Amygdala (tissue), 56 donors: ENCODE measurements at places on chromosomes 13 and 19.

DNA sequence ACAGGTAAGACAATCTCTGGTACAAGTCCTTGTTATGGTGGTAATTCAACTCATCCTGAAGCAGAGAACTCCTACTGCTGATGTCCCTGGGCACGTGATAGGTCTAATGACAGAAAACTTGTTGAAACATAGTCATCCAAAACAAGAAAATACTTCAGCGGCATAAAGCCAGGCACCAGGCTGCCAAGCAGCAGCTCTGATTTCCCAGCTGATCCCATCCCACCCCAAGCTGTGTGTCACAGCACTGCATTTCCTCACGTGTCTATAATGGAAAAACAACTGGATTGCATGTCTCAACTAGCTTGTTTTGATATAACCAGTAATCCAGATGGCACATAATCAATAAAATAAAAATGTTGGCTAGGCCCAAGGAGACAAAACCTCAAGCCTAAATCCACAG is 64.8 kb downstream of the MIPEP start:
- DNase-seq = no peak

- no peak for DNase-seq
These were observed 43.6 kb downstream of the TEX26 start for GRCh38 chr13:30976025-30976424.

DNA sequence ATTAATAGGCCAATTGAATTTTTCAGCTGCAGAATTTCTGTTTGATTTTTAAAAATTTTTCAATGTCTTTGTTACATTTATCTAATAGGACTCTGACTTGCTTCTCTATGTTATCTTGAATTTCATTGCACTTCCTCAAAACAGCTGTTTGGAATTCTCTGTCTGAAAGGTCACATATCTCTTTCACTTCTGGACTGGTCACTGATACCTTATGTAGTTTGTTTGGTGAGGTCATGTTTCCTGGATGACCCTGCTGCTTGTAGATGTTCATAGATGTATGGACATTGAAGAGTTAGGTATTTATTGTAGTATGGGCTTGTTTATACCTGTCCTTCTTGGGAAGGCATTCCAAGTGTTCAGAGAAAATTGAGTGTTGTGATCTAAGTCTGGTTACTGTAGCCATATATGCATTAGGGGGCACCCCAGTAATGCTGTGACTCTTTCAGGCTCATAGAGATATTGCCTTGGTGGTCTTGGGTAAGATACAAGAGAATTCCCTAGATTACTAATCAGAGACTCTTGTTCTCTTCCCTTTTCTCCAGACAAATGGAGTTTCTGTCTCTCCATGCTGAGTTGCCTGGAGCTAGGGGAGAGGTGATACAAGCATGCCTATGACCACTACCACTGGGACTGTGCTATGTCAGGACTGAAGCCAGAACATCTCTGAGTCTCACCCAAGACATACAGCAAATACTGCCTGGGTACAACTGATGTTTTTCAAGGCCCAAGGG is 27.8 kb downstream of the RFC3 start:
- no peak for DNase-seq

DNA sequence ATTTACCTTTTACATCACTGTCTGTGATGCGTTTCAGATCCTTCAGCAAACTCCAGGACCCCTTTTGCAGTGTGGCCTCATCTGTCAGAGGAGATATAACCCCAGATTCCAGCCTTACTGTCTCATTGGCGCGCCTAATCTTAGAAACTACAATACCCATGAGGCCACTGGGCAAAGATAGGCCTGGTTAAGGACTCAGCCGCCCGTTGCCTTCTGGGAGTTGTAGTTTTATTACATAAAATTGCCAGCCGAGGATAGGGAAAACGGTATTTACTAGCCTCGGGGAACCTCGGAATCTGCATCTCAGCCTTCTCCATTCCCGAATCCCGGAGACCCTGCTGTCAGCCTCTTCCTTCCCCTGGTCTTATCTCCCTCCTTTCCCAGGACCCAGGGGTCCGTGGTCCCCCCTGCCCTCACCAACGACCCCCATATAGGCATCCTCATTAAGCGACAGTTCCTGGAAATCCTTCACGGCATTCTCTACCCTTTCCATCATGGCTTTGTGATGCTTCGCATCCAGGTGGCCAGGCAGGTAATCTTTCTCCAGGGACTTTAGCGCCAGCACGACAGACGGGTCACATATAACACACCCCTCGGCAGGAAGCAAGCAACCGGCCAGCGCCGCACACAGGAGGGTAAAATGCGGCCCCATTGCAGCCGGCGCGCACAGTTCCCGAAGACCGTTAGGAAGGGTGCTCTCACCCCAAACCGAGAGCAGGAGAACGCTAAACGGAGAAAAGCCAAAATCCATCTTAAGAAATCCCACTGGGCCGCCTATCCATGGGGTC is 1.3 kb downstream of the IZUMO1 start:
- peak; percentile 37 for DNase-seq
